ENCODE measurements at places on chromosomes 6 and 20.

GRCh38 chr20:33836277-33836676, 25.1 kb downstream of the CHMP4B start:
- H3K36me3 ChIP-seq = no peaks in the 10 kb centered on the region
- no peak overlapping the region for H3K4me3 ChIP-seq
- H3K27me3 ChIP-seq = no peaks in the 10 kb centered on the region
- DNase-seq = no peak
- H3K4me1 ChIP-seq = peaks cover 24% of the 10 kb centered on the region
- no peak overlapping the region for H3K27ac ChIP-seq

- no peaks in the 10 kb centered on the region for H3K36me3 ChIP-seq
- no peaks in the 10 kb centered on the region for H3K27me3 ChIP-seq
- H3K4me1 ChIP-seq = peaks cover 3% of the 10 kb centered on the region
These were observed 102.2 kb upstream of the ADGRF1 start for GRCh38 chr6:47144306-47144705.

- peak within 1 kb of the TSS; percentile 93 for H3K27ac ChIP-seq
- H3K4me1 ChIP-seq = peaks cover 22% of the 10 kb centered on the region
- H3K4me3 ChIP-seq = peak within 1 kb of the TSS; percentile 78
These were observed at the start of gene CDKN1A for GRCh38 chr6:36678488-36679042. Gene CDKN1A, plus strand, starts transcription at chr6:36678714. Its CDS starts 5,388 bp downstream, at chr6:36684102.

GRCh38 chr20:10560686-10561085, 113.1 kb downstream of the JAG1 start:
- no peaks in the 10 kb centered on the region for H3K27me3 ChIP-seq
- H3K4me3 ChIP-seq = no peak overlapping the region
- no peaks in the 10 kb centered on the region for H3K36me3 ChIP-seq
- H3K27ac ChIP-seq = no peak overlapping the region

GRCh38 chr20:60224914-60225313, 266.7 kb downstream of the CDH26 start:
- H3K27me3 ChIP-seq = no peaks in the 10 kb centered on the region
- no peak overlapping the region for H3K4me3 ChIP-seq
- H3K4me1 ChIP-seq = no peaks in the 10 kb centered on the region
- H3K36me3 ChIP-seq = no peaks in the 10 kb centered on the region
